ENCODE measurements at places on chromosomes 4 and X.

- no peak for DNase-seq
Measured at GRCh38 chrX:38402118-38402517, 49.7 kb downstream of the OTC start.

- no peak for DNase-seq
Measured at GRCh38 chr4:4311193-4311592, 21.1 kb downstream of the ZBTB49 start.

- no peak for DNase-seq
Measured at GRCh38 chr4:54390670-54391069, 161.6 kb downstream of the PDGFRA start.

DNA sequence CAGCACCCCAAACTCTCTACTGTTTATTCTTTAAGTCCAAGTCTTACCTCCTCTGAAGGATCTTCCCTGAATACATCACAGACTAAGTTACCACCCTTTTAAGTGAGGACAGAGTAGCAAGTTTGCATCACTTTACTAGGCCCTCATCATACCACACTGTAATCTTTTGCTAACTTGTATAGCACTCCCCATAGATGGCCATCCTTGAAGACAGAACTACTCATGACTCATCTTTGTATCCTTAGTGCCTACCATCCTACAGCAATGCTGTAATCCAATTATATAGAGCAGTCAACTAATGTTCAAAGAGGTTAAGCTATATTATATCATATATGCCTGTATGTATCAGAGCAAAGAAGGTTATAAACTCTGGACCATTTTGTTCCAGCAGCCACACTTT lies 101.4 kb downstream of the ADAMTS3 start:
- no peak for DNase-seq

DNA sequence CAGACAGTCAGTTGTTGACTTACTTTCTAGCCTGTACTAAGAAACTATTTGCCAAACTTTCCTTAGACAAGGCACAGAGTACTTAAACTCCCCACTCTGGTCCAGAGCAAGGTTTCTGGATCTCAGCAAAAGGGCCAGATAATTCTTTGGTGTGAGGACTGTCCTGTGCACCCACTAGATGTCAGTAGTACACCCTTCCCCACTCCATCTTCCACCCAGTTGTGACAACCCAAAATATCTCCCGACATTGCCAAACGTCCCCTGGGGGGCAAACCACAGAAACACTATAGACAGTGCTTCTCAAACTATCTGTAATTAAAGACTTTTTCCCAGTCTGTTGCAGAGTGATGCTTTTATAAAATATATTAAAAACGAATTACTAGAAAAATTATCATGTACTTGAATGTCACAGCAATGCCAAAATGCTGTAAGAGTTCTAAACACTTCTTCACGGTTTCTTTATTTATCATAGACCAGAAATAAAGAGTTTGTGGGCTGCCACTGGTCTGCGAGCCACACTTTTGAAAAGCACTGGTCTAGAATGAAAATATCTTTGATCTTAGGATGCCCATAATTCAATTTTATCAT lies 203.5 kb downstream of the PRDM5 start:
- DNase-seq, result no peak

GRCh38 chr4:81876106-81876505 lies 404.4 kb upstream of the RASGEF1B start:
- DNase-seq, result no peak

DNA sequence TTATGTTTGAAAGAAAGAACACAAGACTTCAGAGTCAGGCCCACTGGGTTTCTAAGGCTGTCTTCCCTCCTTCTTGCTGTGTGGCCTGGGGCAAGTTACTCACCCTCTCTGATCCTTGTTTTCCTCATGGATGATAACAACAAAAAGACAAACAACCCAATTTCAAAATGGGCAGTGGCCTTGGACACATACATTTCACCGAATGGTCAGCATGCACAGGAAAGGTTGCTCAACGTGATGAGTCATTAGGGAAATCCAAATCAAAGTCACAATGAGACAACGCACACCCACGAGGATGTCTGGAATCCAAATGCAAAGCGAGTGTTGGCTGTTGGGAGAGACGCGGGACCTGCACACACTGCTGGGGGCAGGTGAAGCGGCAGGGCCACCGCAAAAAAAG lies 50.8 kb upstream of the PPP2R2C start:
- DNase-seq, result no peak

DNA sequence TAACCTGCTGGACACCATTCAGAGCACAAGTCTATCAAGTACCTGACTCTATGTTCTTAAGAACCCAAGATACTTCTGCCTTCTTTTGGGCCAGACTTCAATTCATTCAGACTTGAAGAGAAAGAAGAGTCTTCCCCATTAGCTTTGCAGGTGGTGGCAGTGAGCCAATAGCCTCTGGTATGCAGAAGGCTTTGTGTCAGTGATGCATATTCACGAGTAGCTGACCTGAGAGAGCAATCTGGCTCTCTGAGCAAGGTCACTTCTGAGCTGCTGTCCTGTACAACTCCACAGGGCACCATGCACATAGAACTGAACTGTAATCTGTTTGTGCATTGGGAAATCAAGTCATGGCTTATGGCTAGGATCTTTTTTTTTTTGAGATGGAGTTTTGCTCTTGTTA lies 39.9 kb upstream of the SPINK2 start:
- DNase-seq, result no peak

- no peak for DNase-seq
Measured at GRCh38 chrX:2658585-2659292, 32.4 kb upstream of the CD99 start.

DNA sequence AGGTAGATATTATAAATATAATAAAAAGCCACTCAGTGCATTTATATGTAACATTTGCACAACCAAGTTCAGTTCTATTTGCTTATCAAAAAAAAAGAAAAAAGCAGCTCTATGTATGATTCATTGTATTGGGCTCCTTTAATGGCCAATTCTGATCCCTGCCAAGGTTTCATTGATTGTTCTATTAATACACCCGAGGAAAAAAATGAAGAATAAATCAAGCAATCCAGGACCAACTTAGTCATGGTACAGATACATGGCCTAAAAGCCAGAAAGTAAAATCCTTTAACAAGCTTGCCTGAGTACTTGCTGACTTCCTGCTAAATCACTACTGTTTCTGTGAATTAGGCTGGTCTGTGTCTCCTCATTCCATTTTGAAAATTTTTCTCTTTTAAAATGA lies 77.6 kb upstream of the PCDH7 start:
- no peak for DNase-seq

GRCh38 chrX:153061732-153062131 lies 5.5 kb downstream of the PNMA3 start:
- no peak for DNase-seq

- DNase-seq, result peak; percentile 8
Measured at GRCh38 chr4:110540982-110541451, 65.1 kb downstream of the ENPEP start.

DNA sequence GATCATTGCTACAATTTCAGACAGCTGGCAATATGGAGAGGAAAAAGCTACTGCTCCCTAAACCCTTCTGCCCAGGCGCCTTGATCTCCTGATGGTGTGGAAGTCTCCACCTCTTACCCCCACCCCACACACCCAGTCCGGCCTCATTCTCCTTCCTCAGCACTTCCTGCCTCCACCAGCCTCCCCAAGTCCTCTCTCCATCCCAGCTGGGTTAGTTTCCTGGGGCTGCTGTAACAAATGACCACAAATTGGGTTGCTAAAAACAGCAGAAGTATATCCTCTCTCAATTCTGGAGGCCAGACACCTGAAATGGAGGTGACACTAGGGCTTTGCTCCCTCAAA lies 1.1 kb upstream of the CCNQ start:
- no peak for DNase-seq

- no peak for DNase-seq
Measured at GRCh38 chr4:686413-687040, 2.4 kb downstream of the SLC49A3 start.

DNA sequence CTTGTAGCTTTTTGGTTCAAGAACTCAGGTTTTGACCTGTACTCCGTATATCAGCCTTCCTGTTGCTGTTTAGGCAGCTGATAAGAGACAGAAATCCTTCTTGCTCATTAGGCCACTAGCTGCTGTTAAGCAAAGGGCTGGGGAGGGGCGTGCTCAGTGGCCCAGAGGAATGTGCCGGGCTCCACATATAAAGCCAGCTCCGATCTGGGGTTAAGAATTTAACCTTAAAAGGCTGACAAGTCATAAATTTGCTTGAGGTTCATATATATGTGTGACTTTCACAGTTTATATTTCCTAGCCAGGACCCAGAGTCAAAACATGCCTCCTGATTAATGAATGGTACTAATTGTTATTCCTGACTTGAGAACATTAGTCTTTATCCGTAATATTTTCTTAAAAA lies 15.3 kb downstream of the GPC3 start:
- no peak for DNase-seq

- no peak for DNase-seq
Measured at GRCh38 chrX:40090961-40091360, 6.8 kb downstream of the BCOR start.

- DNase-seq, result no peak
Measured at GRCh38 chr4:106034220-106034619, 138.9 kb downstream of the NPNT start.

DNA sequence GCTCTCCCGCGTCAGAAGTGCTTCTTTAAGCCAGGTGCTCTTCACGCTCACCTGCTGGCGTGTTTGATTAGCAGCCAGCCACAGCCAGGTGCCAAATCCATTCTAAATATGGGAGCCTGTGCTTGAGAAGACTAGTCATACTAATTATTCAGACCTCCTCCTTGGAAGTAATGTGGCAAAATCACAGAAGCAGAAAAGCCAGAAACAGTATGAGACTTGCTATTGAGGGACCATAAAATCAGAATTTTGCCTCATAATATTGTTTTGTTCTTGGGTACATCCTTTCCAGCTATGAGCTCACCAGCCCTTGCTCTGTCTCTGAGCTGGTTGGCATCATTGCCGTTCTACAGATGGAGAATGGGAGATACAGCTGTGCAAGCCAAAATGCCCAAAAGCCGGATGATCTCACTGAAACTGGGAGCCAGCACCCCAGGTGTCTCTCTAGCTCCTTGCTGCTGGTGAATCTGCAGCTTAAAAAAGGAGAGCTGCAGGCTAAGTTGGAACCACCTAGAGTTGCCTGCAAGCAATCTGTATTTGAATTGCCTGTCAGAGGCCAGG lies 205.4 kb downstream of the SHROOM3 start:
- no peak for DNase-seq

DNA sequence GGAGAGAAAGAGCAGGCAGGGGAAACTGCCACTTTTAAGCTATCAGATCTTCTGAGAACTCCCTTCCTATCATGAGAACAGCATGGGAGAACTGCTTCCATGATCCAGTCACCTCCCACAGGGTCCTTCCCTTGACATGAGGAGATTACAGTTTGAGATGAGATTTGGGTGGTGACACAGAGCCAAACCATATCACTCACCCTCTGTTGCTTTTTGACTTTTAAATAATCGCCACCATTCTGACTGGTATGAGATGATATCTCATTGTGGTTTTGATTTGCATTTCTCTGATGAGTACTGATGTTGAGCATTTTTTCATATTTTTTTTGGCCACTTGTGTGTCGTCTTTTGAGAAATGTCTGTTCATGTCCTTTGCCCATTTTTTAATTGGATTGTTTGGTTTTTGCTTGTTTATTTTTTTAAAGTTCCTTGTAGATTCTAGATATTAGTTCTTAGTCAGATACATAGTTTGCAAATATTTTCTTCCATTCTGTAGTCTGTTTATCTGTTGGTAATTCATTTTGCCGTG lies 6.5 kb upstream of the PAQR3 start:
- no peak for DNase-seq

DNA sequence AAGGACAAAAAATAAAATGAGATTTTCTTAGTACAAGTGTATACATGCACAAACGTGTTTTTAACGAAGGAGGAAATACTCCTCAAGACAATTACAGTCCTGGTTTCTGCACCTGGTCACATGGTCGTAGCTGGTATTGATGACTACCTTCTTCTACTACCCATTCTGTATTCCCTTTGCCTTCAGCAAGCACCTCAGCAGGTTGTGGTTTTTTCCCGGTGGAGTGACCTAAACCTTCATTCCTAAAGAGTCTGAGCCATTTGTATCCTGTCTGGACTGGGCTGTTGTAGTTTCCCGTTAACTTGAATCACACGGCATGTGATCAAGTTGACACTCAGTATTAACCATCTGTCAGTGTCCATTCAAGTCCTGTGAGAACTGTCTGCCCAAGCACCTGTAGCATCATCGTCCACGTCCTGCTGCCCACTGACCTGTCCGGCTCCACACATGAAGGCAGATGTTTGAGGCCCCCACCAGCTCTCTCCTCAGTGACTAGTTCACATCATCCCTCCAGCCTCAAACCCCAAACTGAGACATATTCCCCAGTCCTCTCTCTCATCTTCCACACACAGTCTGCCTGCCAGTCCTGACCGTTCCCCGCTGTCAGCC lies 31.1 kb upstream of the TBC1D14 start:
- DNase-seq, result no peak

DNA sequence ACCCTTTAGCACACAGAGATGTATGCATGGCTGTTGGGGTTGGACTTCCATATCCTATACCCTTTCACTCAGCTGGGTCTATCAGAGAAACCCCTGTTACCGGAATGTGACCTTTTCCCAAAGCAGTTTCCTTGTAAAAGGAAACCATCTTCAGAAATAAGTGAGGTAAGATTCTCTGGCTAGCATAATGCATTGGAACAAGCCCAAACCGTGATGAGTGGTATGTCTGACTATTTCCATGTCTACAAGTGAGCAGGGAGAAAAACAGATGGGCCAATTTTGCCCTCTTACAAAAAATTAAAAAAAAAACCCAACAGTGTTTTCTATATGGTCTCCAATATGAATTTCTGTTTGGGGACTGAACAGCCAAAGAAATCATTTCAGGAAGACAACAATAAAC lies 283.9 kb downstream of the SMARCA1 start:
- no peak for DNase-seq

DNA sequence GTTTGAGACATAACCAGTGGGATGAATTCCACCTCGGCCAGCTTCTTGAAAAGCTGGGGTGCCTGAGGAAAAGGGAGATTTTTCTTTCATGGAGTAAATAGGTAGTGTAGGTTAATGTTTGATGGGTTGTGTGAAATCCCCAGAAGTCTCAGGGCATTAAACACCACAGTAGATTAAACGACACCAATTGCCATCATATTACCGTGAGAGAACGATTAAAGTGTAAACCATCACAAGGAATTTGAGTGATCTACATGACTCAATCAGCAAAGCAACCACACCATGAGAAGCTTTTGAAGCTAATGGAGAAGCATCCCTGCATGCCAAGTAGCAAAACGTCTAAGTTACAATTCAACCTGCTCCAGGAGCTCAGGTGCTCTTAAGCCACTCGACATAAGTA lies 322.5 kb upstream of the GATB start:
- no peak for DNase-seq

DNA sequence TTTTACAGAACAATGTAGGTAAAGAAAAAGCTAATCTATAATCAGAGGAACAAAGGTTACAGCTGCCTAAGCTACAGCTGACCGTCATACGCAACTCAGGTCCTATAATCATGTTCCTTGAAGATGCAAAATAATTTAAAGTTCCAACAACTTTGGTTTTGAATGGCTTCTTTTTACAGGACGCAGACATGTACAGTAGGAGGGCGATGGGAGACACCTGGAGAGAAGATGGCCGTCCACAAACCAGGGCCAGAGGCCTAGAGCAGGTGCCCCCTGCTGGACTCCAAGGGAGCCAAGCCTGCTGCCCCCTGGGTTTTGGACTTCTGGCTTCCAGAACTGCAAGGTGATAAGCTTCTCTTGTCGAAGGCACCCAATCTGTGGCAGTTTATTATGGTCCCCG lies 10.6 kb downstream of the HGFAC start:
- DNase-seq, result no peak

- DNase-seq, result no peak
Measured at GRCh38 chr4:4752576-4753401, 106.7 kb upstream of the MSX1 start.
